Right atrium auricular region (tissue), 2 donors: ENCODE measurements at places on chromosomes 16 and 17. TPM values are rescaled to one million over a fixed set of nuclear protein-coding genes. Genes with fewer than 3 reads are reported as not detected.

The TEKT3 gene
- not detected for total RNA-seq

The MYH1 gene
- not detected for total RNA-seq

The SLFN12 gene
- 3.4 TPM for total RNA-seq

The CES5A gene
- total RNA-seq = not detected

The CCL3 gene
- total RNA-seq = 1.0 TPM

The CD300LD gene
- total RNA-seq = not detected

The CORO6 gene
- 87.6 TPM for total RNA-seq

The KRT27 gene
- not detected for total RNA-seq

The CCL17 gene
- not detected for total RNA-seq

DNA sequence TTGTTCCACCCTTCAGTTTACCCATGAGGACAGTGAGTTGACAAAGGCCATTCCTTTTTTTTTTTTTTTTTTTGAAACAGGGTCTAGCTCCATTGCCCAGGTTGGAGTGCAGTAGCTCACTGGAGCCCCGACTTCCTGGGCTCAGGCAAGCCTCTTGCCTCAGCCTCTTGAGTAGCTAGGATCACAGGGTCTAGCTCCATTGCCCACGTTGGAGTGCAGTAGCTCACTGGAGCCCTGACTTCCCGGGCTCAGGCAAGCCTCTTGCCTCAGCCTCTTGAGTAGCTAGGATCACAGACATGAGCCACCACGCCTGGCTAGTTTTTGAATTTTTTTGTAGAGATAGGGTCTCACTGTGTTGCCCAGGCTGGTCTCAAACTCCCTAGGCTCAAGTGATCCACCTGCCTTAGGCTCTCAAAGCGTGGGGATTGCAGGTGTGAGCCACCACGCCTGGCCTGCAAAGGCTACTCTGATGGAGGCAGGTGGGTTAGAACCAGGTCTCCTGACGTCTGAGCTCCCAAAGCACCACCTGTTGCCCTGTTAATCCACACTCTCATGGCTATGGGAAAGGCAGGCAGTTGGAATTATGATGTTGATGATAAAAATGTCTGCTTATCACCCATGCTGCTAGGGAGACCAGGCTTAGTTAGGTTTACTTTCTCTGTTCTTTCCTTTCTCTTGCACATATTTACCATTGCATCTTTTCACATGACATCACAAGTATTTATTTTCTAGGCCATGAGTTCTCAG, 65.2 kb downstream of the KSR1 start:
- H3K36me3 ChIP-seq = no peaks in the 10 kb centered on the region
- no peak overlapping the region for H3K27ac ChIP-seq
- no peaks in the 10 kb centered on the region for H3K4me1 ChIP-seq
- H3K27me3 ChIP-seq = no peaks in the 10 kb centered on the region
- no peak for DNase-seq

DNA sequence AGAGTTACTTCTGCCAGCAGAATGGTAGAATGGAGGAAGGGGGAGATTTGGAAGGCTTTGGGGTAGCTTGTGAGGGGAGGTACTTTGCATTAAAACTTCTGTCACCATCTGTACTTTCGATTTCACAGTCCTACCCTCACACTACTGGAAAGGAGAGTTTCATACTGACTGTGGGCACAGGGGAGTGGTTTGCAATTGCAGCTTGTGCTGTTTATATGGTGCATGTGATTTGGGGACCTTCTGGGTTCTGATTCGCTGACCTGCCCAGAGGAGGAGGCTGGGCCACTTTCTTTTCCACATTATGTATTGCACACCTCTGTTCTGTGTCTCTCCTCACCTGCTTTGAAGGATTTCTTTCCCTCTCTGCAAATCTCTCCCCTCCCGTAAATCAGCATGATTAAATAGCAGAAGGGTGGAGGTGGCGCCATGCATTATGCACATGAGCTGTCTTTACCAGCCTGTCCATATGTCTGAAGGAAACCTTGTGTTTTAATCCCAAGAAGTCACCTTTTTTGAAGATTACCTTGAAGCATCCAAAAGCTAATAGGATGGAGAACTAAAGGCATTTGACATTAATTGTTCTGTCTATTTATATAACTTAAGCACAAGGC, 90.9 kb downstream of the RBFOX1 start:
- H3K4me1 ChIP-seq = no peaks in the 10 kb centered on the region
- H3K4me3 ChIP-seq = no peak overlapping the region

DNA sequence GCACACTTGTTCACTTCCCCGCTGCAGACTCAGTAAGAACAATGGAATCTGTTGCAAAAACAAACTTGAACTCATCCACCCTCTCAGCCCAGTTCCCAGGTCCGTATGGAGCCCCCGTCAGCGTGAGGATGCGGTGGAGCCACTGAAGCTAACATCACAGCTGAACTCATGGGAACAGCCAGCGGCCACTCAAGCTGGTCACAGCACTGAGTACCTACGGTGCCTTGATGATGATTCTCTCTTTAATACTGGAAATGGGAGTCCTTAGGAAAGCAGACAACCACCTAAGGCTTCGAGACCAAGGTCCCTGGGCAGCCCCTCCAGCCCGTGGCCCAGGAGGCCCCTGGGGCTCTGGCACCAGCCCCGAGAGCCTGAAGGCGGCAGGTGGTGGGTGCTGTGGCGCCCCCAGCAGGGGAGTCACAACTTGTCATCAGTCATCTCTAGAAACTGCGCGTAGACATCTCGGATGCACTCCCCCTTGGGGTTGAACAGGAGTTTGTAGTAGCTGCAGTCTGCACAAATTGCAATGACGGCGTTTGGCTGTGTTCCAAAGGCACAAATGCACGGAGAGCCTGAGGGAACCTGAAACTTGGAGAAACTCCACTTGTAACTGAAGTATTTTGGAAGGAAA, 31.0 kb upstream of the RHOT1 start:
- H3K36me3 ChIP-seq = no peaks in the 10 kb centered on the region
- H3K27me3 ChIP-seq = no peaks in the 10 kb centered on the region
- H3K27ac ChIP-seq = no peak overlapping the region
- peaks cover 9% of the 10 kb centered on the region for H3K4me1 ChIP-seq
- DNase-seq = no peak

- no peak for DNase-seq
- no peaks in the 10 kb centered on the region for H3K27me3 ChIP-seq
- no peak overlapping the region for H3K4me3 ChIP-seq
- H3K4me1 ChIP-seq = no peaks in the 10 kb centered on the region
These were observed 211.5 kb upstream of the AXIN2 start for GRCh38 chr17:65772989-65773388.

DNA sequence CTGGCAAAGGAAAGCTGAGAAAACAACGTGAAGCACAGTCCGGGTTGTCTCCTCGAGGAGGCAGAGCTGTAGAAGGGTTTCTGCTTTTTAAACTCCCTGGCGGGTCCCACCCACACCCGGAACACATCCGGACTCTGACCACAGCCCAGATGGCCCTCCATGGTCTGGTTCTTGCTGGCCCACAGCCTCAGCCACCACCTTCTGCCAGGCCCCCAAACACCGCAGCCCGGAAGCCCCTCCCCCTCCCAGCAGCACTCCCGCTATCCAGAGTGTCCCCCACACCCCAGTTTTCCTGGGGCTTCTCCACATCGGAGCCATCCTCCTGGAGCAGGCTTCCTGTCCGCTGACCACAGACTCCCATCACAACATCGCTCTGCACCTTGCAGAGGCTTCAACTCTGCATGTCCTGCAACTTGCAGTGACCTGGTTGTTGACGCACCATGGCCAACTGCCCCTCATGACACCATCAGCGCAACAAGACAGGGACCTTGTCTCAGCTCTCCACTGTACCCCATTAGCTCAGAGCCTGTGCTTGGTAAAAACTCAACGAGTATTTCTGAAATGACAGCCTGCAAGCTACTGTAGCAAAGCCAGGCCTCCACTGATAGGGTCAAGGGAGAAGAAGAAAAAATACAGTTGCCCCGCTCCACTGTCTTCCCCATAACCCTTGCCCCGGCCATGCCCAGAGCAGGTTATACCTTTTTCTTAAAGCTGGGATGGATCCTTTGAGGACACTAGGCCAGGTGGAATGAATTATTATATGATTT, 129.8 kb downstream of the C16orf78 start:
- no peak for DNase-seq
- H3K4me1 ChIP-seq = no peaks in the 10 kb centered on the region
- no peaks in the 10 kb centered on the region for H3K36me3 ChIP-seq
- no peak overlapping the region for H3K27ac ChIP-seq

- no peaks in the 10 kb centered on the region for H3K27me3 ChIP-seq
- no peaks in the 10 kb centered on the region for H3K4me1 ChIP-seq
- no peak overlapping the region for H3K27ac ChIP-seq
- H3K36me3 ChIP-seq = peaks cover 18% of the 10 kb centered on the region
- no peak overlapping the region for H3K4me3 ChIP-seq
- DNase-seq = no peak
These were observed 9.5 kb downstream of the CYB5D2 start for GRCh38 chr17:4152471-4152870.

- no peak for DNase-seq
- H3K4me3 ChIP-seq = peak overlapping the region; percentile 49
- no peaks in the 10 kb centered on the region for H3K4me1 ChIP-seq
- H3K27ac ChIP-seq = peak overlapping the region; percentile 87
- H3K36me3 ChIP-seq = no peaks in the 10 kb centered on the region
These were observed 30.8 kb upstream of the GAA start for GRCh38 chr17:80070375-80071115.

DNA sequence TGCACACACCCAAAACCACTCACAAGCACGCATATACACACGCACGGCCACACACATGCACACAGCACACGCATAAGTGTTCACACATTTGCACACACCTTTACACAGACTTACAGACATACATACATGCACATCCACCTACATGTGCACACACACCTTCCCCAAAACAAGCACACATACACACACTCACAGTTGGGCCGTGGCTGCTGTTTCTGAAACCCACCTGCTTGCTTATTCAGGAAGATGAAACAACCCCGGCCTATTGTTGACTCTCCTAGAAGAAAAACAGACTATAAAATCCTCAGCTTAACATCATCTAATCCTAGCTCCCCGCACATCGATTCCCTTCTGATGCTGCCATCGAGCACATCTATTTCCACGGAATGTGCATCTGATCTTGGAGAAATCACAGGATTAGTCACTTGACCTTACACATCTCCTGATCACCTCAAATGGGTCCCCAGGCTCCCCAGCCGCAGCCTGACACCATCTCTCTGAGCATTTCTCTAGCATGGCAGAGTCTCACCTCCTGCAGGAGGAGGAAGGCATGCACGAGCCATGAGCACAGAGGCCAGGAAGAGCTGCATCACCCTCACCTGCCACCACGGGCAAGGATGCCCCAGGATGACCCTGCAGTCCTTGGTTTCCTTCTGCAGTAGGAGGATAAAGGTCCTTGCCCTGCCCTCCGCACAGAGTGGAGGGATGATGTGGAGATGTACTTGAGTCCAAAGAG, 105.8 kb upstream of the CDH5 start:
- H3K27ac ChIP-seq = no peak overlapping the region
- no peaks in the 10 kb centered on the region for H3K36me3 ChIP-seq
- no peak for DNase-seq
- peaks cover 6% of the 10 kb centered on the region for H3K4me1 ChIP-seq
- no peak overlapping the region for H3K4me3 ChIP-seq

DNA sequence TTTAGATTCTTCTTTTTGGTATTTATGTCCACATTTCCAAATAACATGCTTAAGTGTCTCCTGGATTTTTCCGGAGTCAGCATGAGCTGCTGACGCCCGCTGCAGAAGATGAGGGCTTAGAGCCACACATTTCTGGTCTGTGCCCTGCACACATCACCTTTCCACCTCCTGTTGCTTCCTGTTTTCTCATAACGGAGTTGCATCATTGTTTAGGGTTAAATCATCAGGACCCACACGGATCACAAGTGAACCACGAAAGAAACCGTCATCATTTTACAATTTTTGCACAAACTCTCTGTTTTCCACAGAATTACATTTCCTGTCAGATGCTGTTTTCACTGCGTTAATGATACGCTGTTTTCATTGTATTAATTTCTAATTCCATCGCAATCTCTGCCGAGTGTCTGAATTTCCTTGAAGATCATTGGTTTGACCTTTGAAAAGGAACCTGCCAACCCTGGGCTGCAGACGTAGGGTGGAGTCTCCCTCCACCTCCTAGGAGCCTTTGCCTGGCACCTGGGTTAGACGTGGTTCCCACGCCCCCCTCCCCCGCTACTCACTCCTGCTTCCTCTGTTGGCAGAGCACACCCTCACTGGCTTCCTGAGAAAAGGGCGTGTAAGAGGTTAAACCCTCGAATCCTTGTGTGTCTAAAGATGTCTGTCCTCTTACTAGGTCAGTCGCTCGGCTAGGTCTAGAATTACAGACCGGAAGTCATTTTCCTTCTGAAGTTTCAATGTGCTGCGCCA, 68.2 kb downstream of the RNF213 start:
- no peak overlapping the region for H3K27ac ChIP-seq
- no peaks in the 10 kb centered on the region for H3K27me3 ChIP-seq

DNA sequence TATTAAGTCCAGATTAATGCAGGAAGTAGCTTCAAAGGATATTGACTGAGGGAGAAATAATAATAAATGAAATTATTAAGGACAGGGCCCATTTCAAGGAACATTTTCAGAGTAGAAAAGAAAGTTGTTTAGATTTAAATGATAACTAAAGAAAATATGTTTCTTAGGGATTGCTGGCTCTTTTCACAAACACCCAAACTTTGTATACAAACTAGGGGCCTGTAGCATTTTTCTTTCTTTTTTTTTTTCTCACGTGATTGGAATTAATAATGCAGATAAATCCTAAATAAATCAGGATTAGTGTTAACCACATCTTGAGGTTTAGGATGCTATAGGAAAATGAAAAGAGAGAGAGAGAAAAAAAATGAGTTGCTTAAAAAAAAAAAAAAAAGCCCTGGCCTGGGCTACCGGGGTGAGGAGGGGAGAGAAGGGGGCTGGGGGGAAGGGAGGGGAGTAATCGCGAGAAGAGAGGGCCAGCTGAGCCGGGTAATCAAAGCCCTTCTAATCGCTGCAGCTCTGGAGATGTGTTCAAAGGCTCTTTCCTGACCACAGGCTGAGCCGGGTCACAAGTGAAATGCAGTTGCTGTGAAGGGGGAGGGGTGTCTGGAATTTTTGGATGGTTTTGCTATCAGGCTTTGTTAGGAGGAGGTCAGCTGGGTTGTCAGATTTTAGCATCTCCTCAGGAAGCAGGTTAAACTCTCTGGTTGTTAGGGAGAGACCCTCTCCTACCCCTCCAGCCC, 104.6 kb upstream of the ZFHX3 start:
- no peak for DNase-seq
- H3K4me3 ChIP-seq = no peak overlapping the region
- no peaks in the 10 kb centered on the region for H3K4me1 ChIP-seq
- no peaks in the 10 kb centered on the region for H3K36me3 ChIP-seq

DNA sequence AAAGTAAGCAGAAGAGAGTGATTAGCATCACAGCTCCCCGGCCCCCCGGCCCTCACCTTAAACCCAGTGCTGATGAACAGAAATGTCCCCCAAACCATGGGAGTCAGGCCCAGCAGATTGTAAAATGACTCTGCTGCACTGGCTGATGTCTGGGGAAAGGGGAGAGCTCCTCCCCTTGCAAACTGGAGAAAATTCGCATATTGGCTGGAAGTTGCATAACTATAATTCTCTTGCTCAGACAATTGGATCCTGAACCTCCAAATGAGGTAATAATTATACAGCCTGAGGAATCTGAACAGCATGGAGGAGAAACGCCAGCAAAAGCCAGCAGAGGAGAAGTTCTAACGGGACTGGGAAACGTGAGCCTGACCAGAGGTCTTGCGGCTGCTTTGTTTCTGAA, 109.7 kb downstream of the C16orf95 start:
- no peak overlapping the region for H3K4me3 ChIP-seq
- H3K27ac ChIP-seq = peak overlapping the region; percentile 48
- H3K4me1 ChIP-seq = no peaks in the 10 kb centered on the region
- H3K36me3 ChIP-seq = no peaks in the 10 kb centered on the region

GRCh38 chr16:31700200-31700529, 172.5 kb downstream of the AHSP start:
- H3K4me3 ChIP-seq = peak overlapping the region; percentile 84
- DNase-seq = no peak
- no peaks in the 10 kb centered on the region for H3K4me1 ChIP-seq
- peaks cover 17% of the 10 kb centered on the region for H3K36me3 ChIP-seq
- H3K27ac ChIP-seq = peak overlapping the region; percentile 41
